ENCODE measurements at places on chromosomes 3 and 15.

GRCh38 chr3:177065285-177066033, 131.8 kb downstream of the TBL1XR1 start:
- DNase-seq: no peak

DNA sequence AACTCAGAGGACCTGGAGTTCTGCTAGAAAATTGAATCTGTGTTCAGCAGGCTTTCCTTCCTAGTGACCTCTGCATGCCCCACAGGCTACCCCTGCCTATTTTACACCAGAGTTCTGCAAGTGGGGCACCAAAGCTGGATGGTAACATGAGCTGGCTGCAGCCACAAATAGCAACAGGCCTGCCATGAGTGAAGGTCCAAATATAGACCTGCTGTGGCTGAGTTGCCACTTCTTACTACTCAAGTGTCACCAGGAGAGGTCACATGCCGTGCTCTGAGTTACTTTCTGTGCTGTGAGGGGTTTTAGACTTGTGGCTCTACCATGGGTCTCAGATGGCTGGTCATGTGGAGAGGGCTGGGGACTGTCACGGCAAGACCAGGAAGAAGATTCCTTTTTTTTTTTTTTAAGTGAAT, at the start of gene FSD2:
TSS of gene FSD2 (minus strand) at position 76 of the 413 bp plus-strand sequence. CDS start 18,679 bp downstream, outside the sequence.
- DNase-seq: peak; percentile 46

DNA sequence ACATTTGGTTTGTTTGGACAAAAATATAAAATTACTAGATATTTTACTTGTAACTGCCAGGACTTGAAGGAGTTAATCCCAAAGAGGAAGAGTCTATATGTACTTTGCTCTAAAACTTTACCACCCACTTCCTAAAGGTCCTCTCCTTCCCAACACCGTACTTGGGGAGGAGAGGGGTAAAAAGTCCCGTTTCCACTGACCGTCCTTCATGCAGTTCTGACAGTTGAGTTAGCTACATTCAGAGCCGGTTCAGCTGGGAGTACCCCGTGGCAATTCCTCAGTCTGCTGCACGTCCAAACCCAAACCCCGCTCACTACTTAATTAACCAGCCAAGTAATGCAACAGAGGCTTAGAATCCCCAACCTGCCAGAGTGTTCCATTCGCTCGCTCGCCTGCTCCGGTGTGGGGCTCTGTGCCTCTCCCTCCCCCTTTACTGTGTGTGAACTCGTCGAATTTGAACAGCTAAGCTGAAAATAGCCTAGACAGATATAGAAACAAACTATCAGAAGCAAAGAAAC, 519.7 kb downstream of the FOXP1 start:
- peak; percentile 38 for DNase-seq

- DNase-seq: no peak
Observed at GRCh38 chr3:101849714-101850245, 466 bp downstream of the NFKBIZ start.

DNA sequence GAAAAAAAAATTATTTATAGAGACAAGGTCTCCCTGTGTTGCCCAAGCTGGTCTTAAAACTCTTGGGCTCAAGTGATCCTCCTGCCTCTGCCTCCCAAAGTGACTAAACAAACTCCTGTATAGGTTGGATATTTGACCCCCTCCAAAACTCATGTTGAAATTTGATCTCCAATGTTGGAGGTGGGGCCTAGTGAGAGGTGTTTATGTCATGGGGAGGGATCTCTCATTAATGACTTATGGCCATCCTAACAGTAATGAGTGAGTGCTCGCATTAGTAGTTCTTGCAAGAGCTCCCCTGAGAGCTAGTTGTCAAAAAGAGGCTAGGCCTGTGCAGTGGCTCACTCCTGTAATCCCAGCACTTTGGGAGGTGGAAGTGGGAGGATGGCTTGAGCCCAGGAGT, 141.2 kb downstream of the STT3B start:
- no peak for DNase-seq

DNA sequence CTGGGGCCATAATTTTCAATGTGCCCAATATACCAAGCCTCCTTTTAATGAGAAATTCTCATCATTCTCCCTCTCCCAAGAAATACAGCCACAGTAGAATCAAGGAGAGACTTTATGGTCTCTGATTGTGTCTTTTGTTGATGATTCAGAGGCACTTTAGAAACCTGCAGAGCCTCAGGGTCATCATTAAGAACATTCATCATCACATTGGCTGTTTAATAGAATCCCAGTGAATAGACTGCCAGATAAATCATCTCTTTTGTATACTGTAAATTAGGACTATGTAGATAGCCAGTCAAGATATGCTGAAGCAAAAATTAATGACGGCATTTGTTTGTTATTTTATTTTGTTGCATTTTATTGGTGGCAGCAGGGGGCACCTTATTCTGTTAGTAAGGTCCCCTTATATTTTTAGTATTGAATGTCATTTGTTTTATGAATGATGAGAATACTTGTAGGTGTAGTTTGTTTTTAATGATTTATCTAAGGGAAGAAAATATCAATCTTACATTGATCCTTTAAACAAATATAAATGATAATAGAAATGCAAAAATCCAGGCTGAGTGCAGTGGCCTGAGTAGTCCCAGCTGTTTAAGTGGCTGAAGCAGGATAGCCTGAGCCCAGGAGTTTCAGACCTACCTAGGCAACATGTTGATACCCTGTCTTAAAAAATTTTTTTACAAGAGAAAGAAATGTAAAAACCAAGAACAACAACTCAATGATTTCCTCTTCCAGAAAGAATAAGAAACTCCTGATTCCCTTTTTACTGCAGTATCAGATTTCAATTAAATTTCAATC, 138.8 kb downstream of the ZBBX start:
- DNase-seq: no peak

GRCh38 chr3:101229681-101230080, 90.7 kb downstream of the IMPG2 start:
- no peak for DNase-seq

DNA sequence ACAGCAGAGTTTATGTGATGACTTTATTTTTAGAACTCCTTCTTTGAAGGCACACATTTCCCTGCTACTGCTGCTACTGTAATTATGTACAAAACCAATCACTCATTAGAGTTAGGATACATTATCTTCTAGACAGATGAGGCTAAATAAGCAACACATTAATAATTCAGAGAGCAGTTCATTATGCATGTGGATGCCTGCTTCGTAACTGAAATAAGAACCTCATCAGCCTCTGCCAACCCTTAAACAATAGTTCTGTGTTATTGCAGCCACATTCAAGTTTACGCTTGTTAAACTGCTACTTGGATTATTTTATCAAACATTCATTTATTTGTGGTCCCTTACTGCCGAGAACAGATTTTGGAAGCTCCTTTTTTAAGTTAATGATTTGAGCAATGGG, 52.5 kb upstream of the C15orf61 start:
- no peak for DNase-seq

DNA sequence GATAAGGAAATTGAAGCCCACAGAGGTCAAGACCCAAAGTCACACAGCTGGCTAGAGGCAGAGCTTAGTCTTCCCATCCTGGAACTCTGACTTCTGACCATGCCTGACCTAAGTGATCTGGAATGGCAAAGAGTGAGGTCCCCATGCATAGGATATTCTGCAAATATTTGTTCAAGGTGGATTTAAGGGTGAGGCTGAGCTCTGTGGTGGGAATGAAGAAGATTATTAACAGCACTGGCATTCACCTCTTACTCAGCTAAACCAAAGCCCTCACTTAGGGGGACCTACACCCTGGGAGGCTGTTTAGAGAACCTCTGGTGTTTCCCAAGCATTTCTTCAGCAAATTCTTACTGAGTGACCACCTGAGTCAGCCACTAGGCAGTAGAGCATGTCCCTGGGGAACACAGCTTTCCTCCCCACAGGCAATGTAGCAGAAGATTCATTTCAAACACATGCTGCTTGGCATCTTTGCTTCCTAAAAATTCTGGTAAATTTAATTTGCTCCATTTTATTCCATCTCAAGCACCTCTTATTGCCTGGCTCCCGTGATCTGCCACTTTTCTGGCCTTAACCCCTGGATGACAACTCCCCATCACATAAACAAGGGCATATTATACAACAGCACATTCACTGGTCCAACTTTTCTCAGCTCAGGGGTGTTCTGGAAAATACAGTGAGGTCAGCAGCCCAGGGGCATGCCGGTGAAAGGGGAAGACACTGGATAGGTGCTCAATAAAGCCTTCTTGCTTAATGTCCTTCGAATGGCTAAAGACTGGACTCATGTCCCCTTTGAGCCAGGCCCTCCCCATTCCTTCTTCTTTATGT, 176.0 kb downstream of the ABHD5 start:
- no peak for DNase-seq

DNA sequence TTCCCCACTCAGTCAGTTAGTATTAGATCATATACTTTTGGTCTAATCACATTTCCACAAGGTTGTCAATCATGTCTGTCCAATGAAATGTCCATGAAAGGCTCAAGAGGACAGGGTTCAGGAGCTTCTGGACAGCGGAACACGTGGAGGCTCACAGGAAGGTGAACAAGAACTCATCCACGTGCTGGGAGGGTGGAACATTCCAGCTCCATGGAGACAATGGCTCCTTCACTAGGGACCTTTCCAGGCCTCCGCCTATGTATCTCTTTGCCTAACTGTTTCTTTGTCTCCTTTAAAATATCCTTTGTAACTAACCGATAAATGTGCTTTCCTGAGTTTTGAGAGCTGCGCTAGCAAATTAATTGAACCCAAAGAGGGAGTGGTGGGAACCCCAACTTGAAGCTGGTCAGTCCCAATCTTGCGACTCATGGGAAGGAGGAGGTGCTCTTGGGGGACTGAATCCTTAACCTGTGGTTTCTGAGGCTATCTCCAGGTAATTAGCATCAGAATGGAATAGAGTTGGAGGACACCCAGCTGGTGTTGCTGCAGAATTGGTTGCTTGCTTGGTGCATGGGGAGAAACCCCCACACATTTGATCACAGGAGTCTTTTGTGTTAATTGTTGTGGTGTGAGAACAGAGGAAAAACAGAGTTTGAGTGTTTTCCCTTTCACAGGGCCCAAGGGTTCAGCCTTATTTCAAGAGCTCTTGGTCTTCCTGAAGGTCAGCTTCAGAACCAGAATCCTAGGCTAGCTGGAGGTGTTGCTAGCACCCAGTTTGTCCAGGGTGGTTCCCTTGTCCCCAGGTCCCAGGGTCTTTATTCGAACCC, 3.0 kb upstream of the TKT start:
- DNase-seq: no peak

GRCh38 chr15:58755956-58756355, 6.4 kb upstream of the ADAM10 start:
- DNase-seq: no peak

GRCh38 chr3:16378920-16379319, 113.9 kb downstream of the OXNAD1 start:
- no peak for DNase-seq

DNA sequence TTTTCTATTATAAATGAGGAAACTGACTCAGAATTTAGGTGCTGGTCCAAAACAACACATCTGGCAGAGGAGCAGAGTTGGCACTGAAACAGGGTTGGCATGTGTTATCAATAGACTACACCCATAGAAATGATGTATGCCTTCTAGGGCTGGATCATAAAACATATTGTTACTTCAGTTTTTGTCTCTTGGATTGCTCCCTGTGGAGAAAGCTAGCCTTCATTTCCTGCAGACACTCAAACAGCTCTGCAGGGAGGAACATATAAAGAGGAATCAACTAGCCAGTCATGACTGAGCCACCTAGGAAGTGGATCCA, 507 bp upstream of the MRPL3 start:
- no peak for DNase-seq

DNA sequence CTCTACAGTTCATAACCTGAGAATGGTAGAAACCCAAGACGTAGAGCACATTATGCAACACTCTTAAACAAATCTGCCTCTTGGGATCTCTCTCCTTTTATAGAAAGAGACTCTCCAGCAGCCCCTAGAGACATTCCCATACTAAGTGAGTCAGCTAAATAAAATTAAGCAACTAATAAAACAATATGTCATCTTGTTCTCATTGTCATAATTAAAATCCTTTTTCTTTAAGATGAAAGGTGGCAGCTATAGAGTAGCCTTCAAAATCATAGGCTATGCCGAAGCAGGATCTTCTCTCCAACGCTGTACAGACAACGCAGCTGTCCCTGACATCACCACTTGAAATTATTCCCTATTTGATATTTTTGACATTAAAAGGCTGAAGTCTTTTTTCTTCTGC, 790.0 kb downstream of the FHIT start:
- no peak for DNase-seq

GRCh38 chr15:79028411-79028964, 62.1 kb downstream of the RASGRF1 start:
- peak; percentile 38 for DNase-seq

DNA sequence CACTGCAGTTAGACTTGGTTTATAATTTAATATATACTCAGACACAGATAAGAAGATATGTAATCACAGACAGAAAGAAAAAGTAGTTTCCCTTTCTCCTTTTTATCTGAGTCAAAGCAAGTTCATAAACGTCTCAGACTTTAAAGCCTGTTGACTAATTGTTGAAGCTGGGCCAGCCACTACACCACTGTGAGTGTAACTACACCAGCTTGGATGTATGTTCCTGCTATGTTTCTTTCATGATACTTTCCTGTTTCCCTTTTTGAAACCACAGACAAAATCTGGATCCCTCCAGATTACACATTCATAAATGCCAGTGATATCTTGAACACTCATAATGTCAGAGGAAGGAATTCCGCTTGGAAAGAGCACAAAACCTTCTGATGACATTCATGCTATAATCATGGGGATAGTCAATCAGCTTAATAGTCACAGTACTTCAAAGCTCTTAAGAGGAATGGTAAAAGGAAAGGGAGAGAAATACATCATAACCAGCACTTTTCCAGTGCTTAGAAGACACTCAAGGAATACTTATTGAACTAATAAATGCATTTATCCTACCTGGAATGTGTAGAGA, 32.0 kb downstream of the KCNMB2 start:
- DNase-seq: peak; percentile 38

DNA sequence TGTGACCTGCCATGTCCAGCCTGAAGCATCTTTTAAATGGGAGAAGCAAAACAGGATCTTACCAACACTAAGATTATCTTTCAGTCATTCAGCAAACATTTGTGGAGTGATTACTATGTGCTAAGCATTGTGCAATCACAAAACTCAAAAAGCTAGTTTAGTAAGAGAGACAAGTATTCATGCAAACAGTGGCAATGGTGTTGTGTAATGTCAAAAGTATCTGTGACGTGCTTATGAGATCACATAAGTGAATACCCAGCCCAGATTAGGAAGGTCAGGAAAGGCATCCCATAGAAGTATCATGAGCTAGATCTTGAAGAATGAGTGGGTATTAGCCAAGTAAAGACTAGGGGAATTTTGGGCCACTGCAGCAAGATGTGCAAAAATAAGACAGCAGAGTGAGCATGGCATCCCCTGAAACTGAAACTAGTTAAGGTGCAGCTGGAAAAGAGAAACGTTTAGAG, 32.1 kb downstream of the SEC62 start:
- DNase-seq: no peak
